Dorsolateral prefrontal cortex (tissue), 122 donors: ENCODE measurements at places on chromosomes 16 and 17.

DNA sequence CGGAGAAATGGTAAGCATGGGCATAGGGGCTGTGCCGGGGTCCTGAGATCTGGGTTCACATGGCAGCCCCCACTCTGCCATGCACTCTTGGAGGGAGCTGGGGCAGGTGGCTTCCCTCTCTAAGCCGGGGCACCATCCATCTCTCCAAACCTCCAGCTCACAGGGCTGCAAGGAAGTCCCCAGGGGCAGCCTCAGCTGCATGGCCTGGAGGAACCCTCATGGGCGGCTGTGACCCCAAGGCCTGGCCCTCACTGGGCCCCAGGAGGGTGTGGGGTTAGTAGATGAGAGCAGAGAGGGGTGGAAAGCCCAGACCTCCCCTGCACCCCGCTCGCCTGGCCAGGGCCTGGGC is 2.6 kb downstream of the CTRB2 start:
- DNase-seq, result no peak

DNA sequence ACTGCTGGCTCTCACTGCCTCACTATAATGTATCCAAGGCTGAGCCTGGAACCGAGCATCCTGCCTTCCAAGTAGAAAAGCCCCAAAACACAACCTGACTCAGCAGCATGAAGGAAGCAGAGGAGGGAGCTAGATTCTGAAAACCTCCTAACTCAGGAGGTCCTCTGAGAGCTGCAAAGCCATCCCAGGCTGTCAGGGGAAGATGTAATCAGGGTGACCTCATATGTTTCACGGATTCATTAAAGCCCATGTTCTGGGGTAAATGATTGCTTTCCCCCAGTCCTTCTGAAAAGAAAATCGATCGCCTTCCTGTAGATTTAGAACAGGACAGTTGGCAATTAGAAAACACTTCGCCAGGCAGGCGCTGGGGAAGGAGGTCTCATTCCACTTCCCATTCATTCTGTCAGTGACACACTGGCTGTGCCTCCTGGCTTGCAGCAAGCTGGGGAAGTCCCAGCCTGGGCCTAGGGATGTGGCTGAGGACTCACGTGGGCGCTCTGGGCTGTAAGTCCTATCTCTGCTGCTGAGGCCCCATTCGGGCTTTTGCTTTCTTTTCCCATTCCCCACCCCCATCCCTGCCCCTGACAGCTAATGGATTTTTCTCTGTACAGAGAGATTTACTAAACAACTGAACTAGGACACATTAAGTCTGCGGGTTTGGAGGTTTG is 75.7 kb upstream of the TMEM132E start:
- DNase-seq, result no peak

DNA sequence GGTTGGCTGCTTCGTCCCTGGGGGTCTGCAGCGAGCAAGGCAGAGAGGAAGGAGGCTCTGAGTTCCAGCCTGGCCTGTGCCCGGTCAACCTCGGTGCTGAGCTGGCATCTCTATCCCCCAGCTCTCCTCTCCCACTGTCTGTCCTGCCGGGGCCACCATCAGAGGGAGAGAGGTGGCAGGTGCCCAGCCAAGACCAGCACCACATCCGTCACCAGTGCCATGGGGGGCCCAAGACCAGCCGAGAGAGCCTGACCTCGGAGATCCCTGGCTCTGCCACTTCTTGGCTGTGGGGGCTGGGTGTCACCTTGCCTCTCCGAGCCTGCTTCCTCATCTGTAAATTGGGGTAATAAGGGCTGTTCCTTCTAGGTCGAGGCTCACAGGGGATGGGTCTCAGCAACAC is 560 bp upstream of the P2RX1 start:
- no peak for DNase-seq

DNA sequence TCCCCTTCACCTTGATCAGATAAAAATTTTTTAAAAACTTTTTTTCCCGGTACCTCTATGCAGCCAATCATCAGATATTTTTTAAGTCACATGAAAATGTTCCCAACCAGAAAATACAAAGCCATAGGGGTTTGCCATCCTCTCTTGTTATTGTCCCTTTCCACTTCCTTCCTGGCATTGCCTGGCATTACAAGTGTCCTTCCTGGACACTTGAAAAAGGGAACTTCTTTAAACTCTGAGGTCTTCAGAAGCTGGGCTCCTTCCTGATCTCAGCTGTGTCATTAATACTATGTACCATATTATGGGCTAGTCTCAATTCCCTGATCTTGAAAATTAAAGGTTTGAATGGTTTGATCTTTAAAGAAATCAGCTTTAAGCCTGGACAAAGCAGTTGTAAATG is 64.9 kb downstream of the TEX14 start:
- DNase-seq, result no peak

DNA sequence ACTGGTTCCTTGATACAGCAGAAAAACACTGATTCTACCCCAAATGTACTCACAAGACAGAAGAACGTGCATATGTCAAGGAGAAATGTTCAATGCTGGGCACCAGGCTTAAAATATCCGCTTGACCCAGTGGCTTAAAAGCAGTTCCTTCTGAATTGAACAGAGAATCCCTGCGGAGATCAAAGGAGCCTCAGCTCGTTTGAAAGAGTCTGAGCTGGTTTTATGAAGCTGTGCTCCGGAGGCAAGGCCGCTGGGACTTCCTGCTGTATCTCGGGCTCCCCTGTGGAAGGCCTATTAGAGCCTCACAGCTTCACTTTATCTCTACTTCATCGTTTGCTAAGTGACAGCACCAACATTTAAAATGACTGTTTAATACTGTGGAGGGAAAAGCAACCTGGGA is 2.2 kb downstream of the LMF1 start:
- DNase-seq, result no peak

GRCh38 chr16:31248344-31248743 is 11.4 kb upstream of the ITGAM start:
- no peak for DNase-seq

- DNase-seq, result no peak
Observed at GRCh38 chr17:48624544-48625494, 1.3 kb downstream of the HOXB9 start.

GRCh38 chr17:66365903-66366302 is 63.5 kb downstream of the PRKCA start:
- DNase-seq, result no peak

DNA sequence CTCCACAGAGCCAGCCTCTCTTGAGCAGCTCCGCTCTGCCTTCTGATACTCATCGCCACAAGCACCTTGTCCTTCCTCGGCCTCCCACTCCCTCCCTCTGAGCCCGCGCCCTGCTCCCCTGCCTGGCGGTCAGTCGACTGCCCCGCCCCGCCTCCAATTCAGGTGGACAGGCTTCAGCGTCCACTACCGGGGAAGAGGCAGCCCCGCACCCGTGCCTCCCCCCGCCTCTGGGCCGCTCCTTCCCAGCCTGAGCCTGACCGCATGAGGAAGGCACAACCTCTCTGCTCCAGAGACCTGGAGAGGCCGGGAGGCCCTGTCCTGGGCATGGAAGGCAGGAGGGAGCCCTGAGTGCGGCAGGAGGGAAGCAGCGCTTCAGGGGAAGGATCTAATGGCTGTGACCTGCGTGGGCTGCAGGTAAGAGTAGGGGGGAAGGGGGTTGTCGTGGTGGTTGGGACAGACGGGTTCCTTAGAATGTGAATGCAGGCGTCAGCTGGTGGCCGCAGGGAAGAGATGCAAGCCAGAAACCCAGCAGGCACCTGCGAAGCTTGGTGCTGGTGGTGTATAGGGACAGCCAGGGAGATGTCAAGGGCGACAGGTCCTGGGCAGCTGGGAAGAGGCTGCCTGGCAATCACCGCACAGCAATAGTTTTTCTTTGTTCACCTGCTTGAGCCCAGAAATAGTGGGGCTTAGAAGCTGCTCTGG is 3.0 kb upstream of the SLC6A4 start:
- DNase-seq, result no peak

GRCh38 chr16:72291531-72291981 is 119.6 kb upstream of the PMFBP1 start:
- no peak for DNase-seq

- DNase-seq, result no peak
Observed at GRCh38 chr16:72537664-72538063, 365.7 kb upstream of the PMFBP1 start.

DNA sequence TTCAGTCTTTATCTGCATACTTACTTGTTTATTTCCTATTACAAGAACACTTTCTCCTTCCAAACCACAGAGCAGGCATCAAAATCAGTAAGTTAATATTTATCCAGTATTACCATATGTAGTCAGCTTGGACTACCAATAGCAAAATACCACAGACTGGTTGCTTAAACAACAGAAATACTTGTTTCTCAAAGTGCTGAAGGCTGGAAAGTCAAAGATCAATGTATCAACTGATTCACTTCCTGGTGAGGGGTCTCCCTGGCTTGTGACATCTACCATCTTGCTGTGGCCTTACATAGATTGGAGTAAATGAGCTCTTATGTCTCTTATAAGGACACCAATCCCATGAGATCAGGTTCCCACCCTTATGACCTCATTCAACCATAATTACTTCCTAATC is 2.6 kb downstream of the STXBP4 start:
- no peak for DNase-seq

DNA sequence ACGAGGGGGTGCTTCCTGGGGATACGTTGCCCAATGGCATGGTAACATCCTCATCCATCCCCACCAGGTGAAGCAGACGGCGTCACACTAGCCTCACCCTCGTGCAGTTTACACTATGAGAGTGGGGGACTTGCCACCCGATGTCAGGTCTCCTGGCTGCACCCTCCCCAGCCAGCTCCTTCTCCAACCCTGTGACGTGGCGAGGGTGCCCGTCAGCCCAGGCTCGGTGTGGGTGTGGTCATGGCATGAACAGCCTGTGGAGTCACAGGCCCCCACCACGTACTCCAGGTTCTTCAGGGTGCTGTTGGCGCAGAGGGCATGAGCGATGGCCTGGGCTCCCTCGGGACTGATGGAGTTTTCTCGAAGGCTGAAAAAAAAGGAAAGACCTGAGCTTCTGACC is 28.3 kb downstream of the NLRC3 start:
- DNase-seq, result no peak

DNA sequence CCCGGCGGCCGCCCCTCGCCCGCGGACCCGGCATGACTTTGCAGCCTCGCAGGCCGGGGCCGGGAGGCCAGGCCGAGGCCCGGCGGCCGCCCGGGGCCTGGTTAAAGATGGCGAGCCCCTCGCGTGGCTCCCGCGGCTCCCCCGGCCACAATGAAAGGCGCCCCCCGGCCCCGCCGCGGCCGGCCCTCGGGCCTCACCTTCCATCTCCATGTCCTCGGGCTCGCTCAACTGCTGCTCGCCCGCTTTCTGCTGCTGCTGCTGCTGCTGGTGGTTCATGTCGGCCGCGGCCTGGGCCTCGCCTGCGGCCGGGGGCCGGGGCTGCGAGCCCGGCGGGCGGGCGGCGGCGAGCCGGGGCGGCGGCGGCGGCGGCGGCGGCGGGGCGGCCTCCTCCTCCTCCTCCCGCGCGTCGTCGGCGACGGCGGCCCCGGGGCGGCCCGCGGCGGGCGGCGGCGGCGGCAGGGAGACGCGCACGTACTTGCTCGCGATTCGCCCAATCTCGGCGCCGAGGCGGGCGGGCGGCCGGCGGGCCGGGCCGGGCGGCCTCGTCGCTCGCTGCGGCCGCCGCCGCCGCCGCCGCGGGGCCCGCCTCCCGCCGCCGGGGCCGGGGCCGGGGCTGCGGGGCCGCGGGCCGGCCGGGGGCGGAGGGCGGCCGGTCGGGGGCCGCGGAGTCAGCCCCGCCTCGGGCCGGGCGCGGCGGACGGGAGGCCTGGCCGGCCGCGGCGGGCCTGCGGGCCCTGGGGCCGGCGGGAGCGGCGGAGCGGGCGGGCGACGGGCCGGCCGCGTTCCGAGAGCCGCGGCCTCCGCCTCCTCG is 491 bp downstream of the USP7 start:
- no peak for DNase-seq

DNA sequence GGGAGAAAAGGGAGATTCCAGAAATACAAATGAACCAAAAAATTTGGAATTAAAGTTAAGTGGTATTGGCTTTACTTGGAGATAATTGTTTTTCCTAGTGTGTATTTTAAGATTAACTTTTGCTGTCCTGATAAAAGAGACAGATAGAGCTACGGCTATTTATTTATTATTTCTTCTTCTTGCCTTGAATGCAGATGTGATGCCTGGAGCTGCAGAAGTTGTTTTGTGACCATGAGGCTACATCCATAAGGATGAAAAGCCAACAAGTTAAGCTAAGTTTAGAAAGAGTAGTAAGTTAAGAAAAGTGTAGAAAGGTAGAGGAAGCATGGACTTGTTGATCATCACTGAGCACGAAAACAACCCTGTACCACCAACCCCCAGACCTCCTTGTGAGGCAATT is 41.7 kb downstream of the SOX9 start:
- no peak for DNase-seq

DNA sequence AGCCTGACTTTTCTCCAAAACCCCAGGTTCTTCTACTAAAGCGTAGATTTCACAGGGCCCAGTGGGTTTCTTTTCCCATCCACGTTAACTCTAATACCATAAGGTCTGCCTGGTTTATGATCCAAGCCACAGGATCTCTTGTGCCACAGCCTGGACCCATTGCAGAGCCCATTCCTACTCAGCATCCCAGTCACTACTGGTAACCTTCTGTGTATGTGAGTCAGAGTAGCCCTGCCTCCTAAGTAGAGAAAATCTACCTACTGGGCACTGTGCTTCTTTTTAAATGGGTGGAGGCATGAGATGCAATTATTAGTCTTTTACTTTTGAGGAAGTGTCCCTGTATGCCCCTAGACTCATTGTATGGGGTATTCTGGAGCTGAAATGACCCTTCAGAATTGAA is 13.5 kb downstream of the CCL11 start:
- no peak for DNase-seq
